ENCODE measurements at places on chromosomes 1 and 21.

GRCh38 chr1:150805899-150806298 is 2.2 kb downstream of the CTSK start:
- DNase-seq: no peak

DNA sequence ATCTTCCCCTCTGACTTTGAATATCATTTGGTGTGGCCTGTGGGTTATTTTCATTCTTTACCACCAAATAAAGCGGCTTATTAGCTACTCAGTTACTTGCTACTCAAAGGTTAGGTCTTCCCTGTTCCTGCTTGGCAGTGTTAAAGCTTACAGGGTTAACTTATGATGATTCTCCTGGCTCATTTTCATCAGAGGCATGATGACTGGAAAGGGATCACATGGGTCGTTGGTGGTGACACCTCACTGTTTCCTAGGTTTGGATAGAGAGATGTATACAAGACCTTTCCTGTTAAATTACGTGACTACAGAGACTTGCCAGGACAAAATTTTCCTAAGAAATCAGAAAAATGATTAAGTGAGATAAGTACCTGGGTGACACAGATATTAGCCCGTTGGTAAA is 27.4 kb downstream of the MRPS6 start:
- DNase-seq: no peak

DNA sequence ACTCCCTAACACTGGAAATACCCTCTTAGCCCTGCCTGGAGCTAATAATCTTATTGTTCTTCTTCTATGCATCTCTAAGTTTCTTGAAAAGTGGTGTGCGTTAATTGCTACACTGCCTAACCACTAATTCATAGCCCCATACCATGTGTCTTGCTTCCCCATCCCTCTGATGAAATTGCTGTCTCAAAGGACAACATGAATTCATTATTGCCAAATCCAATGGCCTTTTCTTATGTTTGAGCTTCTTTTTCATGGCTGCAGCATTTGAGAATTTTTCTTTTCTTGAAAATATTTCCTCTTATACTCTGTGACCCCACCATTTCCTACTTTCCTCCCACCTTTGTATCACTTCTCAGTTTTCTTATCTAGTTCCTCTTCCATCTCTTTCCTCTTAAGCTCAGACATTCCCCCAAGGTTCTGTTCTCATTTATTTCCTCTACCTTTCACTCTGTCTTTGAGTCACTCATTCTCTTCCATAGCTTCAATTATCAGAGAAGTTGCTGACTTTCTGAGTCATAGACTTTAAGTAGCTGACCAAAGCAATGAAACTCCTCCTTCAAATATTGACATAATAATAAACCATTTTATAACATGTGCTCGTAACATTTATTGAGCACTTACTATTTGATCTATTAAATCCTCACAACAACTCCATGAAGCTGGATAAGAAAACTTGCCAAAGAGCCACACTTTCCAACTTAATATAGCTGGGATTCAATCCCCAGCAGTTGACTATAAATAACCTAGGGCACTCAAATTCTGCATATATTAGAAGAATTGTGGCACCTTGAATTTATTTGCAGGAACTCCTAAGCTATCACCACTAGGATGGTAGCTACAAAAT is 35.5 kb upstream of the ATP6V1G3 start:
- no peak for DNase-seq

DNA sequence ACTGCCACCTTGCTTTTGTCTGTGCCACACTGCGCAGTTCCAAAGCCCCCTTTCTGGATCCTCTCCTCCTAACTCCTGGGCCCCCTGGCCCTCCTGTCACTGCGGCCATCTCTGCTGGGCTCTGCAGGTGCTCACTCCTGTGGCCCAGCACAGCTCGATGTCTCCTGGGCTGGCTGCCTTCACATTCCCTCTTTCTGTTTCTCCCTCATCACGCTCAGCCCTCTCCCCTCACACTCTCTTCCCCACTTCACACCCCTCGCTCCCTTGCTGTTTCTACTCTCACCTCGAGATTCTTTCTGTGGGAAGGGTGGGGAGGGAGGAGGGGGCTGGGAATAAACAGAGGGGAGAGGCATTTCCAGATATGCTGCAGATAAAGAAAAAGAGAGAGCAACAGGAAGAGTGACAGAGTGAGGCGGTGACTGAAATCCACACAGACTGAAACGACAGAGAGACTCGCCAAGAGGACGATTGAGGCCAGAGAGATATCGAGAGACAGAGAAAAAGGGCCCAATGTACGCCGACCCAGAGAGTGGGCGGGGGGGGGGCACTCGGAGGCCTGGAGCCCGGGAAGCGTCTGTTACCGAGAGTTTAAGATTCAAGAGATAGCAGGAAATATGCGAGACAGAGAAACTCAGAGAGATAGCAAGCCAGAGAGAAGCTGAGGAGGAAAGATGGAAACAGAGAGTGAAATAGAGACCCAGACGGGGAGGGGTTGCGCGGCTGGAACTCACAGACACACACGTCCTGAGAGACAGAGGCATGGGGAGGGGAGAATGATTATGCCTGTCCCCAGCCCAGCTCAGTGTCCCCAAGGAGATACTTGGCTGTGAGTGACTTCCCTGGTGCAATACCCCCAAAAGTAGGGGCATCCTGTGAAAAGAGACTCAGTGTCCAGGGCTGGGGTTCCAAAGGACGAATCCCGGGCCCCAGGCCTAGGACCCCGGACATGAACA is 666 bp downstream of the CSF3R start:
- no peak for DNase-seq

DNA sequence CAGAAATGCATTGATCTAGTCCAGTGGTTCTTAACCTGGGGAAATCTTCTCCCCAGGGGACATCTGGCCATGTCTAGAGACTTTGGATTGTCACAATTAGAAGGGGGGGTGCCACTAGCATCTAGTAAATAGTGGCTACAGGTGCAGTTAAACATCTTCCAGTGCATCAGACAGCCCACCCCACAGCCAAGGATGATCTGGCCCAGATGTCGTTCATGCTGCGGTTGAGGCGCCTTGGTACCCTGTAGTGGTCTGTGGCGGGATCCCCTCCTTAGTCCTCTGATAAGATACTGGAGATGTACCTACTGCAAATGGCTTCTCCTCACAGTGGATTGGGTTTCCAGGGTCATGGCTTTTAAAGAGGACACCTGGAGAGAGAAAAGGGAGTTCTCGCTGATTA is 69.8 kb downstream of the PRDM2 start:
- no peak for DNase-seq

GRCh38 chr1:215345766-215346165 is 221.3 kb upstream of the KCTD3 start:
- DNase-seq: no peak

- DNase-seq: no peak
Observed at GRCh38 chr1:169059421-169059820, 47.1 kb upstream of the ATP1B1 start.

- DNase-seq: peak; percentile 98
Observed at GRCh38 chr1:62436039-62436465, 797 bp upstream of the USP1 start.

DNA sequence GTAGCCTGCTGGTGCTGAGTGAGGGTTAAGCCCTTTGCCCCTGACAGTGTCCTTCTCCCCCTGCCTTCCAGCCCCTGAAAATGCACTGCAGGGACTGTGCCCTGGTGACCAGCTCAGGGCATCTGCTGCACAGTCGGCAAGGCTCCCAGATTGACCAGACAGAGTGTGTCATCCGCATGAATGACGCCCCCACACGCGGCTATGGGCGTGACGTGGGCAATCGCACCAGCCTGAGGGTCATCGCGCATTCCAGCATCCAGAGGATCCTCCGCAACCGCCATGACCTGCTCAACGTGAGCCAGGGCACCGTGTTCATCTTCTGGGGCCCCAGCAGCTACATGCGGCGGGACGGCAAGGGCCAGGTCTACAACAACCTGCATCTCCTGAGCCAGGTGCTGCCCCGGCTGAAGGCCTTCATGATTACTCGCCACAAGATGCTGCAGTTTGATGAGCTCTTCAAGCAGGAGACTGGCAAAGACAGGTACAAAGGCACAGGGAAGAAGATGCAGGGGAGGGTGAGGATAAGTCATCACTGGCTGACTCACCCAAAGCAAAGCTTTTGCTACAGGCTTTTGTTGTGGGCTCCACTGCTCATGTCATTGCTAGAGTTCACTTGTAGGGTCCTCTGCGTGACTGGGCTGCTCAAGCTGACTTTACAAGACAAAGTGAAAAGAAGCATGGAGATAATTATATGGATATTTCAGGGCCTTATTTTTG is 174.9 kb downstream of the PIGK start:
- no peak for DNase-seq

DNA sequence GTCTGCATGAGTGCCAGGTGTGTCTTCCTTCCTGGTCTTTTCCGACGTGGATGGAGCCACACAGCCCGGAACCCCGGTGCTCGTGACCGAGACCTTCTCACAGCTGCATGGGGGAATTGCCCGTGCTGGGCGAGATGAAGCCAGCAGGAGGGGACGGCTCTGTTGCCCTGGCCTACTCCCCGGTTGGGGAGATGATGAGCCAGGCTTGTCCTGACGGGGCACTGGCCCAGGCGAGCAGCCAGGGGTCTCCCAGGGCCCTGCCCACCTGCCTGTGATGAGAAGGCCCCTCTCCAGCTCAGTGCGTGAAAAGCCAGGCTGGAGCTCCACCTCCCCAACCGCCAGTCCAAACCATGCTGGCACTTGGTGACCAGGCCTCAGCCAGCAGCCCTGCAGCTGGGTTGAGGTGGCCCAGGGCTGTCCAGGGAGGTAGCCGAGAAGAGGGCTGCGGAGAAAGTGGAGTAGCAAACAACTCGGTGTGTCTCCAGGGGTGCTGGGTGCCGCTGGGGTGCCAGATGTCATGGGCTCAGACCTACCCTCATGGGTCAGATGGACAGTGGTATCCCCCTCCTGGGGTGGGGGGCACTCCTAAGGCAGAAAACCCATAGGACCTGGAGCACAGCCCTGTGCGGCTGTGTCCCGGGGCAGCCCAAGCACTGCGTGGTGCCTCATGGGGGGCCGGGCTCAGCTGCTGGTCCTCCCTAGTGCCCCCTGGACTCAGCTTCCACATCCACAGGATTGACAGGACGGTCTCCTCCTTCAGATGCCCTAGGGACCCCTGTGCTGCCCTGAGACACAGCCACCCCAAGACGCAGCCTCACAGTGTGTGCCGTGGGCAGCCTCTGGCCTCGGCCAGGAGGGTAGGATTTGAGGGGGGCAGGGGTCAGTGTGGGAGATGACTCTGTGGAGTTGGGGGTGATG is 26.1 kb downstream of the PRDM16 start:
- no peak for DNase-seq

- no peak for DNase-seq
Observed at GRCh38 chr1:224565186-224565585, 50.9 kb upstream of the CNIH3 start.

GRCh38 chr1:211349741-211350140 is 23.1 kb downstream of the TRAF5 start:
- no peak for DNase-seq

- no peak for DNase-seq
Observed at GRCh38 chr1:168116327-168116799, 20.4 kb downstream of the GPR161 start.

DNA sequence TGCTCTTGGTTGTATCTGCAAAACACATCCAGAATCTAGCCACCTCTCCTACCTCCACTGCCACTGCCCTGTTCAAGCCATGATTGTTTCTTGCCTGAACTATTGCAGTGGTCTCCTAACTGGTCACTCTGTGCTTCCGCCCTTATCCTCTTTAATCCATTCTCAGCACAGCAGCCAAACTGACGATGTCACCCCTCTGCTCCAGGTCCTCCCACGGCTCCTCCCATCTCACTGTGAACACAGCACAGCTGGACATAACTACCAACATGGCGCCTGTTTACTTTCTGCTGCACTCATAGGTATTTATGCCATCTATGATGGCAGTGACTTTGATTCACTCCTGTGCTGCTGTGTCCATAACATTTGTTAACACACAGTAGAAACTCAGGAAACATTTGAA is 406.7 kb downstream of the DISC1 start:
- no peak for DNase-seq

- DNase-seq: no peak
Observed at GRCh38 chr1:2574350-2574749, 12.2 kb upstream of the PRXL2B start.

DNA sequence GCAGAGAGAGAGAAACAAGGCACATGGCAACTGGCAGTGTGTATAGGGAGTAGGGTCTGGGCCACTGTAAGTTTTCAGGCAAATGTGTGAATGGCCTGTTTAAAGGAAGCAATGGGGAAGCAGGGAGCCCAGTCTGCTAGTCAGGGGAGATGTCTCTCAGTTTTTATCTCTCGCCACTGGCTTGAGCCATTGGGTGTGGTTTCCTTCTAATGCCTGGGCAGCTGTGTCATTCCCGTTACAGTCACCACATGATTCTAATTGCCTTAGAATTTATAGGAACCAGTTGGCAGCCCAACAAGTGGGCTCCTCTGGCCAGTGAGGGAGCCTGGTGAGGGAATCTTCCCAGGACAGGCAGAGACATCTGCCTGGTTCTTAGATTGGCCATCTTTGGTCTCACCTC is 182.4 kb downstream of the DISC1 start:
- DNase-seq: no peak

- no peak for DNase-seq
Observed at GRCh38 chr21:34795175-34795547, 126.4 kb downstream of the CLIC6 start.

DNA sequence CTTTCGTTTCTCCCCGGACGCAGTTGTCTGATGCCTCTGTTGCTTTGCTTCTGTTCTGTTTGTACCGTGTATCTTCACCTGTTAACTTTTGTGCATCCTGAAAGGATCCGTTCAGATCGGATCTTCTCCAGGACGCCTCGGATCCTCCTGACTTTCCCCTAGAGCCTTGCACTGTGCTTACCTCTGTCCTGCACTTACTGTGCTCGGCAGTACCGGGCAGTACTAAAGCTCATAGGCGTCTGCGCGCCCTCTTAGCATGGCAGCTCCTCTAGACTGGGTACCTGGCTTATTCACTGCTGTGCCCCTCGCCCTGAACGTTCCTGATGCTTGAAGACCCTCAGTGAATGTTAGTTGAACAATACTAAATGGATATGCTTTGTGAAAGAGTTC is 934 bp downstream of the SCP2 start:
- DNase-seq: no peak

GRCh38 chr1:214050513-214051401 is 63.0 kb downstream of the PROX1 start:
- no peak for DNase-seq

DNA sequence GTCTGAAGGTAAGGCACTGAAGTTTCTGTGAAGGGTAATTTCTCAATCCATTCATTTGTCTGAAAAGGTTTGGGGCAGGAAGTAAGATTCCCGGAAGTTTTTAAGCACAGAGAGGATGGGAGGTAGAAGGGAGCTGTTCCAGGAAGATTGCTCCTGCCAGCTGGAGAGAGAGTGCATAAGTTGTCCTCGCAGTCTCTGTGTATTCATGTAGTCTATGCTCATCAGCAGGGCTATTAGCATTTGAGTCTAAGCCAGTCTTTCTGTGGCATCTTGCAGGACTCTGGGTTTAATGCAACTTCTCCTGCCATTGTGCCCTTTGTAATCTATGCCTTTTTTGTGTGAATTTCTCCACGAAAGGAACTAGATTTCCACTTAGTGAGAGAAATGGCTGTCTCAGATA is 140.8 kb upstream of the FGGY start:
- no peak for DNase-seq
